ENCODE measurements at places on chromosomes 4 and X. TPM values are rescaled to one million over a fixed set of nuclear protein-coding genes. Genes with fewer than 3 reads are reported as not detected.

- no peak overlapping the region for H3K27ac ChIP-seq
- no peaks in the 10 kb centered on the region for H3K36me3 ChIP-seq
- no peak for DNase-seq
- H3K4me3 ChIP-seq, result no peak overlapping the region
- H3K4me1 ChIP-seq, result no peaks in the 10 kb centered on the region
These were observed 110.3 kb downstream of the UCHL1 start for GRCh38 chr4:41366911-41367517.

GRCh38 chrX:49840679-49841078 is 11.6 kb downstream of the PAGE4 start:
- H3K4me1 ChIP-seq, result no peaks in the 10 kb centered on the region
- no peak overlapping the region for H3K4me3 ChIP-seq
- peak; percentile 7 for DNase-seq
- no peaks in the 10 kb centered on the region for H3K27me3 ChIP-seq
- H3K27ac ChIP-seq, result peak overlapping the region; percentile 41

Gene RAP1GDS1
- total RNA-seq, result 41.1 TPM

Gene MANBA
- 37.1 TPM for total RNA-seq

DNA sequence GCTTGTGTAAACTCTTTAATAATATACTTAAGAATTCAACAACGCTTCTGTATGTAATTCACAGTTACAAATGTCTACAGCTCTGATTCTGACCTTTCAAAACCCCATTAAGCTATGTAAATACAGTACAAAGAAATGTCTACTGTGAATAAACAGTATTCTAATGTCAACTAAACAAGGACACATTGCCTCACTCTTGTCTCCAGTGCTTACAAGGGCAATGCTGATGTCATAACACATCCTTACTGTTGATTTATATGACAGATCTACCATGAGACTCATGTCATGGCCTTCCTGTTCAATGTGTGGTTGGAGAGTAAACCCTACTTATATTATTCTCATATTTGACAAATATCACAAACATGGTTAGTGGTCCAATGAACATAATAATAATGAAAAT is 256.1 kb upstream of the ADGRL3 start:
- no peak overlapping the region for H3K27ac ChIP-seq
- H3K4me1 ChIP-seq, result no peaks in the 10 kb centered on the region

- no peak overlapping the region for H3K27ac ChIP-seq
- H3K4me1 ChIP-seq, result peaks cover 17% of the 10 kb centered on the region
- no peak for DNase-seq
- peaks cover 7% of the 10 kb centered on the region for H3K36me3 ChIP-seq
- H3K27me3 ChIP-seq, result no peaks in the 10 kb centered on the region
These were observed 43.9 kb upstream of the KLF3 start for GRCh38 chr4:38620065-38620464.

- no peak for DNase-seq
- no peaks in the 10 kb centered on the region for H3K4me1 ChIP-seq
- no peaks in the 10 kb centered on the region for H3K36me3 ChIP-seq
These were observed 902 bp downstream of the KLHL4 start for GRCh38 chrX:87518504-87518903.

Gene RHOH
- 249 TPM for total RNA-seq

GRCh38 chr4:165191814-165192499 is 15.4 kb upstream of the KLHL2 start:
- H3K4me3 ChIP-seq, result no peak overlapping the region
- peaks cover 3% of the 10 kb centered on the region for H3K36me3 ChIP-seq
- H3K27me3 ChIP-seq, result no peaks in the 10 kb centered on the region
- DNase-seq, result no peak
- H3K4me1 ChIP-seq, result peaks cover 8% of the 10 kb centered on the region

Gene MSMO1
- 20.7 TPM for total RNA-seq

- no peak for DNase-seq
- no peaks in the 10 kb centered on the region for H3K36me3 ChIP-seq
- H3K4me1 ChIP-seq, result no peaks in the 10 kb centered on the region
- no peaks in the 10 kb centered on the region for H3K27me3 ChIP-seq
These were observed 17.5 kb upstream of the GPM6B start for GRCh38 chrX:13834355-13834754.

- H3K27me3 ChIP-seq, result no peaks in the 10 kb centered on the region
- H3K4me3 ChIP-seq, result no peak overlapping the region
These were observed 249.4 kb downstream of the ARHGAP10 start for GRCh38 chr4:147981305-147981704.

Gene SLC2A9
- total RNA-seq, result 3.0 TPM

GRCh38 chr4:21775703-21776102 is 172.9 kb downstream of the KCNIP4 start:
- H3K36me3 ChIP-seq, result peaks cover 5% of the 10 kb centered on the region
- H3K4me1 ChIP-seq, result no peaks in the 10 kb centered on the region
- H3K4me3 ChIP-seq, result no peak overlapping the region
- H3K27me3 ChIP-seq, result peaks cover 26% of the 10 kb centered on the region

- H3K4me1 ChIP-seq, result no peaks in the 10 kb centered on the region
- DNase-seq, result no peak
- H3K4me3 ChIP-seq, result no peak overlapping the region
- no peaks in the 10 kb centered on the region for H3K27me3 ChIP-seq
- no peaks in the 10 kb centered on the region for H3K36me3 ChIP-seq
These were observed 29.9 kb upstream of the PCDH19 start for GRCh38 chrX:100440006-100440405.

GRCh38 chrX:3699821-3700381 is 13.5 kb downstream of the PRKX start:
- H3K4me1 ChIP-seq, result peaks cover 43% of the 10 kb centered on the region
- peak overlapping the region; percentile 82 for H3K4me3 ChIP-seq
- H3K36me3 ChIP-seq, result no peaks in the 10 kb centered on the region

DNA sequence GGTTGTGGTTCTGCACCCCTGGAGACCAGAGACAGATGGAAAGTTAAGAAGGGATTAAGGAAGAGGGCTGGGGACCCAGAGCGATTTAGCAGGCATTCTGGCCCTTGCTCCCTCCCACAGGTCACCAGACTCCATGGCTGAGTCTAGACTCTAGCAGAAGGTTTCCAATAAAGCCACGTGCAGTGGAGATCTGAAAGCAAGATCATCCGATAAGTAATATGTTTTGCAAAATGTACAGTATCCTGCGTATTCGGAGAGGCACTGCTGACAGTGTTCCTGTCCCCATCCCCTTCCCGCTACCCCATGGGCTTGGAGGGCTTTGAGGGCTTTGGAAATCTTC is 531 bp upstream of the GPRIN3 start:
- H3K36me3 ChIP-seq, result no peaks in the 10 kb centered on the region
- DNase-seq, result no peak
- peaks cover 45% of the 10 kb centered on the region for H3K4me1 ChIP-seq
- peak overlapping the region; percentile 76 for H3K27ac ChIP-seq
- H3K4me3 ChIP-seq, result peak overlapping the region; percentile 89
